Non-pigmented ciliary epithelial cell (primary cell): ENCODE measurements at places on chromosomes 3 and 15.

DNA sequence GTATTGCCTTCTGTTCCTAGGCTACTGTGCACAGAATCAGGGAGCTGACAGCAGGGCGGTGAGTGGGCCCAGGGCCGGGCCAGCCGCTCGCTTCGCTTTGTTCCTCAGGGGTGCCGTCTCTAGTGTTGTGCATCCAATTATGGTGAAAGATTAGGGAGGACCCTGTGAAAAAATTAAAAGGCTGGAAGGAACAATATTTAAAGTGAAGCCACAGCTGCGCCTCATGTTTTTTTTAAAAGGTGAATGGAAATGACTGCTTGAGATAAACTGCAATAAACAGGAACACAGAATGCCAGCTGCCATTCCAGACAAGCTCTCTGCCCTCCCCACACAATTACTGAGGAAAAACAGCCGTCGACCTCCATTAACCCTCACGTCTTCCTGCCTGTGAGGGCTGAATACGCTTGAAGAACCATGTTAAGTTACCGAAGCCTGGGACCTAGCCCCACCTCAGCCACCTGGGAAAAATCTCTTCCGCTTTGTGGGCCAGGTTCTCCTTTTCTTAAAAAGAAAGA lies 132.0 kb upstream of the IL12A start:
- DNase-seq = no peak

DNA sequence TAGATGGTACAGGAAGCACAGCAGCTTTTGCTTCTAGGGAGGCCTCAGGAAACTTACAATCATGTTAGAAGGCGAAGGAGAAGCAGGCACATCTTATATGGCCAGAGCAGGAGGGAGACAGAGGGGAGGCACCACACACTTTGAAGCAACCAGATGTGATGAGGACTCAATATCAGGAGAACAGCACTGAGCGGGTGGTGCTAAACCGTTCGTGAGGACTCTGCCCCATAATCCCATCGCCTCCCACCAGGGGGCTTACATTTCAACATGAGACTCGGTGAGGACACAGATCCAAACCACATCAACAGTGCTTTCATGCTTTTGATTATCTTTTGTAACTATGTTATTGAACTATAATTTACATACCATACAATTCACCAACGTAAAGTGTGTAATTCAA lies 7.6 kb upstream of the TMEM44 start:
- no peak for DNase-seq

DNA sequence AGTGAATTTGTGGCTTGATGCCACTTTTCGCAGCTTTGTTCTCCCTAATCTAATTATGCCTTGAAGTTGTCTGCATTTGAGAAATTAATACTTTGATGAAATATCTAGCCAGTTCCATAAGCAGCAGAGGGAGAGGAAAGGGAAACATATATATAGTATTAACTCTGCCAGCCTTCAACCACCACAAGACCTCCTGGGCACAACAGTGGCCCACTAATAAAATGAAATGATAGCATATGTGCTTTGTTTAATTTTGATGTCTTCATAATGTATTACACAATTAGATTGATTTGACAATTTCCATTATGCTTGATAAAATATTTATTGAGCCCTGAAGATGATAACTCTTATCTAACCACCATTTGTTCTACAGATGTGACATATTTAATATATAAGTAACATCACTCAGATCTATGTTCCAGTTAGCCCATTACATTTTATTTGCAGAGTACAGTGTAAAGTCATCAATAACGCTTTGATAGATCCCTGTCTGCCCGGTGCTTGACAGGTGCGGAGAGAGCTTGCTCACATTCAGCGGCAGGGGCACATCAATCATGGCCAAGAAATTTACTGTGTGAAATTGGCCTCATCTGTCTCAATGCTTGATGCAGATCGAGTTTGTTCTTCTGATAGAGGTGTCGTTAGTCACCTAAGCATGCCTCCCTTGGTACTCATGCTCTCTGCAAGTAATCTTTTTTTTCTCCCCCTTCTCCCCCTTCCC lies 187.4 kb downstream of the MECOM start:
- no peak for DNase-seq

- no peak for DNase-seq
Measured at GRCh38 chr3:23915537-23916108, 1.2 kb downstream of the NKIRAS1 start.

DNA sequence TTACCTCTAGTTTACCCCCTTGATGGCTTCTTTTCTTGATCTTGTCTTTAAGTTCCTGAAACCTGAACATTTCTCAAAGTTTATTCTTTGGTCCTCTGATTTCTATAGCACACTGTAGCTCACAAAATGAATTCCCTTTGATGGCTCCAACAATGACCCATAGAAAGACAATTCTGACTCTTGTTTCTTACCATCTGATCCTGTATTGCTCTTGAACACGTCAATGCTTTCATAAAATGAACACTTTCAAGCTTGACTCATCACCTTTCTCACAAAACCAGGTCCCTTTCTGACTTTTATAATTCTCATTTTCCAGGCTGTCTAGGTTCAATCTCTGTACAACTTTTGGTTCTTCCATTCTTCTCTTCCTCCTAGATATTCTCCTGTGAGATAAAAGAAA lies 5.7 kb upstream of the GAP43 start:
- DNase-seq = no peak

- peak; percentile 11 for DNase-seq
Measured at GRCh38 chr3:111373861-111374260, 168.1 kb upstream of the CD96 start.

DNA sequence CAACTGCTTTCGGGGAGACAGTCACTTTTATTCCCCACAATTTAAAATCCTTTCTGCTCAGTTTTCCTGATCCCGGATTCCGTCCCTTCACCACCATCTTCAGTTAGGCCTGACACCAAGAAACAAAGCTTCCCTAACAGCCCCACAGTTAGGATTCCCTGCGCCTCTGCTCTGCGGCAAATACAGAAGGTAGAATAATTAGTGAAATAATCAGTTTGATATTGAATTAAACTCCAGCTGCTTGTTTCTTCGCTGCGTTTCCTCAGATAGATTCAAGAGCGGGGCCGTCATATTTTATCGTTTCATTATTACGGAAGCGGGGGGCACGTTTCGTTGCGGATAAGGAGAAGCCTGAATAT lies 1.3 kb upstream of the EOMES start:
- no peak for DNase-seq

- DNase-seq = no peak
Measured at GRCh38 chr3:71062952-71063772, 520.4 kb downstream of the FOXP1 start.

- DNase-seq = no peak
Measured at GRCh38 chr15:99509686-99510461, 55.9 kb upstream of the MEF2A start.

DNA sequence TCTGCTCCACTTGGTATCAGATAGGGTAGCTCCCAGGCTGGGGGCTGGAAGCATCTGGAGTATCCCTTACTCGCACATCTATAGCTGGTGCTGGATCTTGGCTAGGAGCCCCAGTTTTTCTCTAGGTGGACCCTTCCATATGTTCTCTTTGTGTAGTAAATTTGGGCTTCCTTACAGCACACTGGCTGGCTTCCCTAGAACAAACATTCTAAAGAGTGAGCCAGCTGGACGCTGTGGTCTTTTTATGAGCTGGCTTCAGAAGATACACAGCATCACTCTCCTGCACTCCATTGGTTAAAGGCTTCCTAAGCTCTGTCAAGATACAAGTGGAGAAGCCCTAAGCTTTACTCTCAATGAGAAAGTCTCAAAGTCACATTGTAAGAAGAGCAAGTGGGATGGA lies 322.1 kb downstream of the WDR72 start:
- no peak for DNase-seq

DNA sequence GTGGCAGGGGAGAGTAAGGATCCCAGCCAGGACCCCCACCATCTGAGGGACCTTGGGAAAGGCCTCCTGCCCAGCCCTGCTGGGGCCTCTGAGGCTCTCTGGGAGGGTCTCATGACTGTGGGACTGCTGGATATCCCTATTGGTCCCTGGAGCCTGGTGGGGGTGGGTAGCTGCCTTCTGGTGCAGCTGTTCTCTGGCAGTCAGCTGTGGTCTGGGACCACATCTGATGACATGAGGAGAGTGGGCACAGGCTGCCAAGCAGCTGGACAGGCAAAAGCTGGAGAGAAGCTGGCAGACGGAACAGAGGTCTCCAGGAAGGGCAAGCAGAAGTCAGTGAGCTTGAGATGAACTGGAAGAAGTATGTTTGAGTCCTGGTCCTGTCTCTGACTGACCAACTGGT lies 22.4 kb downstream of the PLEKHO2 start:
- no peak for DNase-seq

DNA sequence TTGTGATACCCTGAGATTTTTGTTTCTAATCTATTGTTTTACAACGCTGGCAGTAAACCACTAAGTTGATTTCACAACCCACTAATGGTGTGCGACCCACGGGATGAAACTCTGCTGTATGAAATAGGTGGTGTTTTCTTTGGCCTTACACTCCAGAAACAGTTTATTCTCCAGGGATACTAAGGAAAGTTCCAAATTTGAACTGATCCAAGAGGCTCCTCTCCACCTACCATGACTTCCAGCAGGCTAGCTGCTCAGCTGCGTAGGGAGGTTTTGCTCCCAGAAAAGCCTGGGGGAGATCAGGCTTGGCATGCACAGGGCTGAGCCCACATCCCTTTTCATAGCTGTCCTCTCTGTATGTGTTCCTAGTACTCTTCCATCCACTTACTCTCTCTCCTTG lies 71.5 kb downstream of the FAM174B start:
- no peak for DNase-seq

DNA sequence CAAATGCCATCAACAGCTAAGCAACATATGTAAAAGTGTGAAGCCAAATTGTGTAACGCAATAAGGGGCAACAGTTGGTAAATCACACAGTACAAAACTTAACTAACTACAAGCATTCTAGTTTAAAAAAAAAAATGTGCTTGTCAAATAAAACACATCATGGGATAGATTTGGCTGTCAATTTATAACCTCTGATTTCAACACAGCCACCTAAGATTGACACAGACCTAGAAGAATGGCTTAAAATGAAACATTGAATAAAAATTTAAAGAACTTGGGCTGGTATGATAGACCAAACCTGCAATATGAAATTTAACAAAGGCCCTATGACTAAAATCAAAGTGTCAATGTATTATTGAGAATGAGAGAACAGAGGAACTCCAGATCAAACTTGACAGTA lies 148.4 kb downstream of the NR1I2 start:
- no peak for DNase-seq

GRCh38 chr3:37582086-37582485 lies 279.6 kb upstream of the CTDSPL start:
- no peak for DNase-seq

DNA sequence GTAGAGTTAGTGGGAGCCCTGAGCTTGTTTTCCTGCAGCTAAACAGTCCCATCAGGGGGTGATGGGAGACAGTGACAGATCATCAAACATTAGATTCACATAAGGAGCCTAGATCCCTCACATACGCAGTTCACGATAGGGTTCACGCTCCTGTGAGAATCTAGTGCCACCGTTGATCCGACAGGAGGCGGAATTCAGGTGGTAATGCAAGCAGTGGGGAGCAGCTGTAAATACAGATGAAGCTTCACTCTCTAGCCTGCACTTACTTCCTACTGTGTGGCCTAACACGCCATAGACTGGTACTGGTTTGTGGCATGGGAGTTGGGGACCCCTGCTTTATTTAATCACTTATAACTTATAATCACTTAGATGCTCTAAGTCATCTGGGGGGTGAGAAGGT lies 179.1 kb downstream of the AKAP13 start:
- no peak for DNase-seq

GRCh38 chr15:66369773-66370651 lies 13.5 kb upstream of the TIPIN start:
- no peak for DNase-seq

DNA sequence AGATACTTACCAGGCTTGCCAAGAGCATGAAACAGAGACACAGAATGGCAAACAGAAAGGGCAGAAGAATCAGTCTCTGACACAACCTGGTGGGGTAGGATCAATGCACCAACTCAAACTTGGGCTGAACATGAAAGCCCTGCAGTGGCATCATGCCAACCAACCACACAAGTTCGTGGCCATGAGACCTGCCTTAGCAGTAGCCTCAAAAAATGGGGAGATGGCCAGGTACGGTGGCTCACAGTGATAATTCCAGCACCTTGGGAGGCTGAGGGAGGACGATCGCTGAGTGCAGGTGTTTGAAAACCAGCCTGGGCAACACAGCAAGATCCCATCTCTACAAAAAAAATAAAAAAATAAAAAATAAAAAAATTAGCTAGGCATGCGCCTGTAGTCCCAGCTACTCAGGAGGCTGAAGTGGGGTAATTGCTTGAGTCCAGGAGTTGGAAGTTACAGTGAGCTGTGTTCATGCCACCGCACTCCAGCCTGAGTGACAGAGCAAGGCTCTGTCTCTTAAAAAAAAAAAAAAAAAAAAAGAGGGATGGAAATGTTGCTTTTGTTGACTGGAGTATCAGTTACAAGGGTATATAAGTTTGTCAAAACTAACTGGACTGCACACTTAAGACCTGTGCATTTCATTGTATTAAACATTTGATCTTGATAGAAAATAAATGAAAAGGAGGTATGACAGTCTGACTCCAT lies 93.4 kb downstream of the XXYLT1 start:
- DNase-seq = no peak

- peak; percentile 54 for DNase-seq
Measured at GRCh38 chr3:27681249-27681748, 40.8 kb downstream of the EOMES start.

DNA sequence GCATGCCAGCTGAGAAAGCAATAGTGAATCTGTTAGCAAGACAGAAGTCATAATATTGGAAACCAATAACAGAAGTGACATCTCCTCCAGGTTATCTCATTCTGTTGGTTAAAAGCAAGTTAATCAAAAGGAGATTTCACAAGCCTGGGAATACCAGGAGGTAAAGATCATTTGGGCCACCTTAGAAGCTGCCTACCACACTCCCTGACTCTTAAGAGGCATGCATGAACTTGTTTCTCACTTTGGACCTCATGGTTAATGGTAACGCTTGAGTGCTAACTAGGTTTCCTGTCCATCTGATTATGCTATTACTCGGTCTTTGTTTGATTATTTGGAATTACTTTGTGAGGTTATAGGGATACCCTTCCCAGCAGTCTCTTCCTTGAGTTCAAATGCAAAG lies 650.8 kb upstream of the SGO1 start:
- DNase-seq = no peak

- no peak for DNase-seq
Measured at GRCh38 chr3:38552364-38552763, 56.2 kb downstream of the EXOG start.

- no peak for DNase-seq
Measured at GRCh38 chr15:101035611-101036010, 116.5 kb downstream of the LRRK1 start.

- DNase-seq = no peak
Measured at GRCh38 chr3:18122264-18122663, 302.9 kb downstream of the SATB1 start.

GRCh38 chr3:158590223-158590622 lies 19.2 kb downstream of the MLF1 start:
- no peak for DNase-seq
